ENCODE measurements at places on chromosomes 5 and 9.

- DNase-seq = no peak
These were observed 29.1 kb downstream of the TRIP13 start for GRCh38 chr5:921456-922435.

- DNase-seq = peak; percentile 15
These were observed 291.8 kb upstream of the DAB2 start for GRCh38 chr5:39716532-39717028.

DNA sequence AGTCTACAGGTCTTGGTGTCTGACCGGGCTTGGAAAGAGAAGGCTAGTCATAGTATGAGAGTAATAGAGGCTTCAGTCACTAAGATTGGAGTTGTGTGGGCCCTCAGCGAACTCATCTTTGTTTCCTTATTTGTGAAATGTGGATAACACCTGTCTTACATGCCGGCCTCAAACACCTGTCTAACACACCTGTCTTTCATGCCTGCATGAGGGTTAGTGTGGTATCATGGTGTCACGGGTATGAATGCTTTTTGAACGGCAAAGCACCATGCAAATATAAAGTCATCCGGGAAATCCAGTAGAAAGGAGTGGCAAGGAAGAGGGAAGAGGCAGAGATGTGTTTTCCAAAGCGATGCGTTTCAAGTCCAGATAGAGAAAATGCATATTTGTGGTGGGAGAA lies 25.5 kb downstream of the GRAMD2B start:
- no peak for DNase-seq

- no peak for DNase-seq
These were observed 31.6 kb downstream of the ABLIM3 start for GRCh38 chr5:149172709-149173505.

DNA sequence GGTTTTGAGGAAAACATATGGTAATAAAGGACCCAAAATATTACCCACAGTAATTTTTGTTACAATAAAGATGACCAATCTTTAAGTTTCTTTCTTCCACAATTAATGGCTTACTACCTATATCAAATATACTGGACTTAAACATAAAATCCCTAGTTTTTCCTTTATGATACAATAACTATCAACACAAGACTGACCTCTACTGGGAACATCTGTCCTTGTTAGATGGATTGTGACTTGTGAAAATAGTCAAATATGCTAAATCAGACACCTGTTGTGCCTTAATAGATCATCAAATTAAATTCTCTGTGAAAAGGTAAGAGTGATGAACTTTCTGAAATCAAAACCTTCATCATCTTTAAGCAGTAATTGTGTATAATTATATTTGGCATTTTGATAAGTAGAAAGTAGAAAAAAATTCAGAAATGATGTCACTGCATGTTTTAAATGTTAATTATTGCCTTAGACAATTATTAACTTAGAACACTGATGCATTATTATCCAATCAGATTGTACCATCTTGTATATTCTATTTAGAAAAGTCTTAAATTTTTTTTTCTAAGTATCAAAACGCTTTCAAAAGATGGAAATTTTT lies 113.6 kb downstream of the DEPDC1B start:
- no peak for DNase-seq

GRCh38 chr9:10268531-10269485 lies 344.0 kb downstream of the PTPRD start:
- DNase-seq = peak; percentile 78

DNA sequence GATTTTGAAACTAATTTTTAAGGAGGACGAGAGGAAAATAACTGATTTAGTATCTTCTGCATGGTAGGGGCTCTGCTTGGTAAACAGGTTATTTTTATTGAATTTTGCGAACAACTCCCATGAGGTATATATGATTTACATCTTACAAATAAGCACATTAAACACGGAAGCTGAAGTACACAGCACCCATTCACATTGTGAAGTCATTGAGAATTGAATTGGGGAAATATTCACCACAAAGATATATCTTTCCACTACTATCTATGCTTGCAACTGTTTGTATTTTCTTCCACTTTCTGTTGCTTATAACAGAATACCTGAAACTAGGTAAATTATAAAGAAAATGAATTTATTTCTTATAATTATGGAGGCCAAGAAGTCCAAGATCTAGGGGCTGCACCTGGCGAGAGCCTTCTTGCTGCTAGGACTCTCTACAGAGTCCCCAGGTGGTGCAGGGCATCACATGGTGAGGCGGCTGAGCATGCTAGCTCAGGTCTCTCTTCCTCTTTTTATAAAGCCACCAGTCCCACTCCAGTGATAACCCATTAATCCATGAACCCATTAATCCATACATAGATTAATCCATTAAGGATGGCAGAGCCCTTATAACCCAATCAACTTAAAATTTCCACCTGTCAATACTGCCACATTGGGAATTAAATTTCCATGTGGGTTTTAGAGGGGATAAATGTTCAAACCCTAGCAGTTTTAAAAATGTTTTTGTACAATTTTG lies 79.0 kb upstream of the ZNF608 start:
- no peak for DNase-seq

DNA sequence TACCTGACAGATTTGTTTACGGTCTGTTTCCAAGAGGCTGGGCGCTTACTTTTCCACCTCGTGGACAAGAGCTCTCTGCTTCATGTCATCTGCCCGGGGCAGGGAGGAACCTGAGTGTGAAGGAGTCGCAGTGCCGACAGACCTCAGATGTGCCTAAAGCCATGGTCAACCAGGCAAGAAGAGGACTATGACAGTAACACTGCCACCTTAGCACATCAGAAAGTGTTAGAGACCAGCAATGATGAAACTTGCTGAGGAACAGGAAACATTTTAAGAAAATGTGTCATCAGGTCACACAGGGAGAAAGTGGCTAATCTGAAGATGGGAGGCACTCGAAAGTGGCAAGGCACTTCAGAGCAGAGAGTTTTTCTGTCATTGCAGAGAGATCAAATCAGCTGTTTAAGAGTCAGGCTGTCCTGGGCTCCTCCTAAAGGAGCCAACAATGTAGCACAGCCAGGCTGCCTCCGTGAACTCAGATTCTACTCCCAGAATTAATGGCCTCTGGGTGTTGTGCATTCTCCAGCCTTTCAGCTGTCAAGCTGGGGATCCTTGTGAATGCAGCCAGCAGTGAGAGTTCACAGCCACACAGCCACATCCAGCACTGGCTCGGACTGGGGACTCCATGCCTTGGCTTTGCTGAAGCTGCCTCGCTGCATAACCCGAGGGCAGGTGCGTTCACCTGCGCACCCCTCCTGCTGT lies 94.6 kb downstream of the RAPGEF1 start:
- DNase-seq = no peak

GRCh38 chr9:75378926-75379325 lies 290.6 kb downstream of the OSTF1 start:
- no peak for DNase-seq

GRCh38 chr5:71882826-71883741 lies 164.0 kb downstream of the CARTPT start:
- DNase-seq = no peak

DNA sequence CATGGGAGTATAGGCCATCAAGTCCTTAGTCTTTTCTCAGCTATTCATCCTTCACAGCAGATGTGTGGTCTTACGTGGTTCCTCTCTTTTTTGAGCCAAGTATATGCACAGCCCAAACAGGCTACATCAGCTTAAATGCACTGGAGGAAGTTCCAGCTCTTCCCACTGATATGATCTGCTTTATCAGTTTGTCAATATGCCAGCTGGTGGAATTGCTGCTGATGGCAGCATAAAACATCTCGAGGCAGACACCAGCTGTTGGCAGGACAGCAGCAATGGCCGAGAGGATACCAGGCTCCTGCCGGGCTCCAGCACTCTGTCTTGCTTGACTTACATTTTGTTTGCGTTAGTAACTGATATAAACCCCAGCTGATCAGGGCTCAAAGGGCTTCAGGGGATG lies 143.4 kb downstream of the TENT4A start:
- DNase-seq = no peak

- no peak for DNase-seq
These were observed 5.9 kb downstream of the IER5L start for GRCh38 chr9:129171993-129172751.

DNA sequence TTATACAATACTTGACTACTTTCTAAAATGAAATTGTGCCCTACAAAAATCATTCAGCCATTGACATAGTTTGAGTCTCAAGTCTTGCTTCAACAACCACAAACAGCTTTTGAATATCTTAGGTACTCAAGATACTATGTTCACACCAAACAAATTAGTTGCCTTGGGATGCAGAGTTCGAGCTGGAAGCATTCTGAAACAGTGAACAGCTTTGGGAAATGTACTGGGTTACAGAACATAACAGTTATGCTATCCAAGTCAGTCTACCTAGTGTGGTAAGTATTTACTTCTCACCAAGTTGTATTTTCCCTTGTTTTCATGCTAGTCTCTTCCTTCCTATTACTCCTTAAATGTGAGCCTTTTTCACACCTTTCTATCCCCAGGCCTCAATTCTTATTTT lies 143.2 kb downstream of the SSBP2 start:
- no peak for DNase-seq

- no peak for DNase-seq
These were observed 16.8 kb upstream of the SLC9A3 start for GRCh38 chr5:540906-541538.

GRCh38 chr5:53087621-53088121 lies 21.9 kb downstream of the MOCS2 start:
- DNase-seq = no peak

- DNase-seq = no peak
These were observed 15.9 kb downstream of the PLPP1 start for GRCh38 chr5:55518831-55519390.

GRCh38 chr5:141521244-141521781 lies 32.4 kb downstream of the PCDHGC5 start:
- peak; percentile 1 for DNase-seq

GRCh38 chr9:129282272-129282671 lies 104.2 kb upstream of the IER5L start:
- no peak for DNase-seq

DNA sequence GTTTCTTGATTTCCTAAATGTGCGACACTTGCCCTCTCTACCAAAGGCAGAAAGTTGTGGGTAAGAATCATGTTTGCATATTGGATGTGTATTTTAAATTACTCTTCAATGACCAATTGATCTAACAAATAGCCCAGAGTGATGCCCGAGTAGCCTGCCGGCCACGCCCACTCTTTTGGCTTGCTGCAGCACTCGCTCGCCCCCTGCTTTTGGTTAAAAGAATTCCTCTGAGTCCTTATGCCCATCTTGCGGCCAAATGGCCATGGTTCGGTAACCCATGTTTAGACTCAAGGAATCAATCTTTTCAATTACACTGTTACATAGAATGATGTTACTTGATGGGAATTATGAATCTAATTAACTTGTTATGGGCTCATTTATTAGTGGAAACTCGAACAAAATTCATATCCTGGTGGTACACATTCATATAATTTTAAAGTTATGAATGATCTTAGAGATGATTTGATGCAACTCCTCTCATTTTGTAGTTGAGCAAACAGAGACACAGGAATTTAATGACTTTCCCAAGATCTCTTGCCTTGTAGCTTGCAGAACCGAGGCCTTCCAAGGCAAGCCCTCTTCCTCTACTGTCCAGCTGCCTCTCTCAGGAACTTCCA lies 36.5 kb downstream of the PPIC start:
- no peak for DNase-seq

GRCh38 chr5:66829358-66829674 lies 233.1 kb downstream of the MAST4 start:
- DNase-seq = no peak

GRCh38 chr9:99490729-99491128 lies 268.6 kb downstream of the SEC61B start:
- no peak for DNase-seq

DNA sequence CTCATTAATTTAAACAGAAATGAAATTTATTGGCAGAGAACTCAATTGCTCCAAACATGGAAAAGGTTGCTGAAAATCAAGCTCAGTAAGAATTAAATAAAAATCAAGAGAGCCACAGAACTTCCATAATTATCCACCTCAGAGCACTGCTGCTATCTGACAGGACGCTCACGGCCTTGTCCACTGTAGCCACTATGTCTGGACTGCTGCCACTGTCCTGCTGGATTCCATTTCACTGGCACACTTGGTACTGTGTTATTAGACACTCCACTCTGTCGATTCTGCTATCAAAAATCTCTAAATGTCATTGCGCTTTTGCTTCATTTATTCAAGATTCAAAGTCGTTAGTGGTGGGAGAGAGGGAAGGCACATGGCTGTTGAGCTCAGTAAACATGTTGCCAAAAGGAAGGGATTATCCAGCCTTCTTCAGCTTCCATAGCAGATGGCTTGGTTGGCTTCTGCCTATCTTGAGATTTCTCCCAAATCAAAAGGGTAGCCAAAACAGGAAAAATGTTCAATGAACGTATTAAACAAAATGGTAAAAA lies 815.0 kb downstream of the CDH18 start:
- no peak for DNase-seq

DNA sequence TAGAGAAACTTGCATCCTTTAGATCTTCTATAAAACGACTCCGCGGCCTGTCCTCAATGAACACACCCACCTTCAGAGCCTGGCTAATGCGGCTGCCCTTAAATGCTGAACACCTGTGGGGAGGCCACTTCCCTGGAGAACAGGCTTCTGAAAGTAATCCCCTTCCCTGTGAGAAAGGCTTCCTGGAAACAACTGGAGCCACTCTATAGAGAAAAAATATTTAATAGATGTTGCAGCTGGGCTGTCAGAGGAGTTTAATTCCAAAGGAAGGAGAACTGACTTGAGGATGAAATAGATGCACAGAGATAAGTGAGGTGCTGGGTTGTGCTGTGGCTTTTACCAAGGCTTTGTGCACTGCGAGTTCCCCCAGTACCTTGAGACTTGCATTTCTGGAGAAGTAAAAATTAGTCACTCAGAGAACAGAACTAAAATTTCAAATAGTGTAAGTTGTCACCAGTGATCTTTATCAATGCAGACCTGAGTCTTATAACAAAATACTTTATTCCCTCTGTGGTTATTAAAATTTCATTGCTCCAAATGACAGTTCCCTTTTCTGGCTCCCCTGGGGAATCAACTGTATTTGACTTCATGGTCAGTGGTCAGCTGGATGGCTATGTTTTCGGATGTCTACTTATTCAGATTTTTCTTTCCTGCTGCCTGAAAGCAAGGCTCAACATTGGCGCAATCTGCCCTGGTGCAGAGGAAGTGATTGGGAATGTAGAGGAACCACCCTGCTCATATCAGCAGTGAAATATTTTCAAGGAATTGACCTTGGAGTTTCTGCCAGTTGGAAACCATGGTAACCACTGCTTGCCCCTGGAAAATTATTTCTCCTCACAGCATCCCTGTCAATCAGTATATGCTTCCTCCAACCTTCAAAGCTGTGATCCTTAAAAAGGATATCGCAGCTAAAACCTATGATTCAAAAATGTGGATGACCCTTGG lies 238.8 kb downstream of the SMARCA2 start:
- DNase-seq = no peak

- no peak for DNase-seq
These were observed 167.5 kb downstream of the INSYN2B start for GRCh38 chr5:169812786-169813185.

DNA sequence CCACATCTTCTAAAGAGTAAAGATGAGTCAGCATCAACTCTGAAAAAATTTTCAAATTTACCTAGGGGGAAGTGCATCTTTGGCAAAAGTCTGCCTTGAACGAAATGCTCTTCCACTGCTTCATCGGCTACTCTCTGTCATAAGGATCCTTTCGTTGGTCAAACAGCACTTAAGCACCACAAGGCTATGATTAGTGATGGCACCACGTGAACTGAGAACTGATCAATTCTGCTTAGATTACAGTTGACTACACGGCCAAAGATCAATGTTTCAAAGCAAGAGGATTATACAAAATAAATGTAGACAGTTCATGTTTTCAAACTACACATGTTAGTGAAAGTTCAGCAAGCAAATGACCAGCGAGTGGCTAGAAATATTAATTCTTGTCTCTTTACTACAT lies 9.4 kb downstream of the JAKMIP2 start:
- DNase-seq = no peak
